ENCODE measurements at places on chromosomes 13 and 19. TPM values are rescaled to one million over a fixed set of nuclear protein-coding genes. Genes with fewer than 3 reads are reported as not detected.
A peak's percentile ranks its signal among the peaks of the same experiment; 100 is the strongest.

DNA sequence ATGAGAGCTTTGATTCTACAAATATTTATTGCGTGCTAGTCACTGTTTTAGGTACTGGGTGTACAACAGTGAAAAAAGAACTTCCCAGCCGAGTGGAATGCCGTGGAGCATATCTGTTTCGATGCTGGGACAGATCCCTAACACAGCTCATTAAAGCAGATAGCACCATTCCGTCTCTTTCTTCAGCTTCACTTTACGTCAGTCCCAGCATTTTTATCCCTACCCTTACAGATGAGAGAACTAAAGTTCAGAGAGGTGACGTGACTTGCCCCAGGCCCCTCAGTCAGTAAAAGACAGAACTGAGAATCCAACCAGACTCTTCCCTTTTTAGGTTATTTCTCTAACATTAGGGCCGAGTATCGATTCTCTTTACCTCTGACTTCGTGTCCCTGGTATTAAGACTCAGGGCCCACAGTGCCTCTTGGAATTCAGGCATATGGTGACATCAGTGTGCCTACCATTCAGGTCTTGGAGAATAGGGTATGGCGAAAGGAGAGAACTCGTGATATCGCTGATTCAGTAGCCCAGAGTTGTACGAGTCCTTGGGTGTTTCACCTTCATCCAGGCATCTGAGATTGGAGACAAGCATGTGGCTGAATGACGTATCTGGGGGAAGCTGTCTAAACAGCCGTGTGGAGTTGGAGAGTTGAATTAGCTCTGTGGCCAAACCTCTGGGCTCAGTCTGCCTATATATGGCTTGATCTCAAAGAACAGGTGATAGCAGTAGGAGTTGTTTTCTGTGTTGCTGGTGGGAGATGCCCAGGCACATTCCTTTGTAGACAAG is 27.1 kb downstream of the ACTN4 start:
- DNase-seq, result no peak

CD177 gene
- total RNA-seq, result 354 TPM

- DNase-seq, result peak; percentile 97
Observed at GRCh38 chr19:1069009-1069779, 2.2 kb downstream of the ARHGAP45 start.

TSC22D1 gene
- total RNA-seq, result 59.6 TPM

DNA sequence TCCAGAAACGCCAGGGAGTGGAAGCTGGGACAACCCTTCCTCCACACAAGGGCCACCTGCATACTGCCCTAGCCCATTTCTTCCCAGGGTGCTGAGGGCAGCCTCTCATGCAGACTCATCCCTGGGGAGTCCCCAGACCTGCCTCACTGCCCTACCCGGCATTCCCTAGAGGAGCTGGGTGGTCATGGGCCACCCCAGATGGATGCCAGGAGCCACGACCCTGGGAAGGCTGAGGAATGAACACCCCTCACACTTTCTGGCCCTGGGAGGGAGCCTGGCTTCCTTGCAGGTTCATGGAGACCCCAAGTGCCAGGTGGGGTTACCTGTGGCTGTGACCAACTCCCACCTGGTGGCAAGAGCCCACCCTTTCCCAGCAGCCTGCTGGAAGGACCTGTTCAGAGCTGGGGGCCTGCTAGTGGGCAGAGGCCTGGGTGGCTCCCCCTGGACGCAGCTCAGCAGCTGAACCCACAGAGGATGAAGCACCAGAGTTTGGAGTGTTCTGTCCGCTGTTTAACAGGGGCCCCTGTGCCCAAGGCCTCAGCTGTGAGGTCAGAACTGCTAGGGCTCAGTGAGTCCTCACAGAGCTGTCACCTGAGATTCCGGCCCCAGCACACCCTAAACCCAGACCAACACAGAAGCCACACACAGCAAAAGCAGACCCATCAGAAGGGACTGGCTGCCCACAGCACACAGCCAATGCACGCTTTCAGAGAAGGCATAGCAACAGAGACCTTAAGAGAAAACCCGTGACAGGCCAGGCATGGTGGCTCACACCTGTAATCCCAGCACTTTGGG is 6.6 kb downstream of the ACP4 start:
- no peak for DNase-seq

DKKL1 gene
- total RNA-seq, result not detected

DNA sequence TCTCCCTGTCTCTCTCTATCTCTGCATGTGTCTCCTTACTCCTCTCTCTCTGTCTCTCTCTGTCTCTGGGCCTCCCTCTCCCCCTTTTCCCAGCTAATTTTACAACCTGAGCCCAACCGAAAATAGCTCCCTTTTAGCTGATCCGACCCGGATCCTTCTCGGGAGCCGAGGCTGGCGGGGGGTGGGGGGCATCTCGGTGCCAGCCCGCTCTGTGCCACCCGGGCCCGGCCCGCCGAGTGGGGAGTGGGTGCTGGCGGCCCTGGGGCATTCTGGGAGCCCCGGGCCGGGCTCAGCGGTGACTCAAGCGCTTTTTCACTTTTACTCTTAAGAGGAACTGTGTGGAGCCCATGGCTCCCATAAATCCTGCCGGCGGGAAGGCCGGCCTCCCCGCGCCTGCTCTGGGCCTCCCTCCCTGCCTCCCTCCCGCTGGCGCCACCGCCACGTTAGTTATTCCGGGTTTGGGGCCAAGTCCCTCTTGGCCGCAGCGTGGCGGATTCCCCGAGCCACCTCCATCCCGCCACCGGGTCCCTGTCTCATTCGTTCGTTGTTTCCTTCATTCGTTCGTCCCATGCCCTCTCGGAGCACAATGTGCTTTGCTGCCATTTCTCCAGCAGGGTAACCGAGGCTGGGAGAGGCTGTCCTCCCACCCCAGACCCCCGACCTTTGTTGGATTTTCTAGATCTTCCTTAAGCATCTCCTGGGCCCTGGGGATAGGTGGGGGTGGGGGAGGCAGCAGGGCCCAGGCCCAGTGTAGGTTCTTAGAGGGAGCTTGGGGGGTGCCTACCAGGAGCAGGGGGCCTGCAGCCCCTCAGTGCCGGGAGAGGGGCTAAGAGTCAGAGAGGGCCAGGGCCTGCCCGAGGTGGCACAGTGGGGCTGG is 3.2 kb downstream of the NFIC start:
- peak; percentile 84 for DNase-seq

- no peak for DNase-seq
Observed at GRCh38 chr13:68051910-68052309, 821.8 kb upstream of the PCDH9 start.

PDE4A gene
- 13.0 TPM for total RNA-seq

MEGF8 gene
- 22.6 TPM for total RNA-seq

GRCh38 chr13:85076343-85076742 is 722.9 kb downstream of the SLITRK6 start:
- no peak for DNase-seq

DNA sequence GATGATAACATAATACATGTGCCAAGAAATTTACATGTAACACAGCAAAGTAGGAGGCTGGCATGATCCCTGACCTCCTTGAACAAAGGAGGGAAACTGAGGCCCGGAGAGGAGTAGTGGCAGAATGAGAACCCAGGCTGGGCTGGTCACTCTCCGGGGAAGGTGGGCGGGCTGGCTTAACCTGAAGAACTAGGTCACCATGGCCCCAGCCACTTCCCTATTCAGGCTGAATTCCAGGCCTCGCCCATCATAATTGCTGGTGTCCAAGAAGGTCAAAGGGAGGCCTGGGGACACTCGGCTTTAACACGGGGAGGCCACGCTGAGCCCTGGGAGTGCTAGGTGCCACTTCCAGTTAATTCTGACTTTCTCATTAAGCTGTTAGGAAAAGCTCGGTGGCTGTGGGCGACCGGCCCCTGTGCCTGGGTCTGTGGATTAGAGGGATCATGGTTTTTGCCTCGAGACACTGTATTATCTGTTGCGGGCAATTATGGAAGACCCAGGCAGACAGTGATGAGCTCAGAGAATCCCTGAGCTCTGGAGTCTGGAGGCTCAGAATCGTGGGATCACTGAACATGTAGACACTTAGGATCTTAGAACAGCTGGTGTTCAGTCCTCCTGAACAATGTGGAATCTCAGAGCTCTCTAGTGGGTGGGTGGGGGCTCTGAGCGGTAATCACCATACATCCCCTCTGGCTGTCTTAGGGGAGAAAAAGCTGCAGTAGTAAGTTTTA is 5.0 kb upstream of the TINCR start:
- no peak for DNase-seq

RASGRP4 gene
- total RNA-seq, result 59.9 TPM

DNA sequence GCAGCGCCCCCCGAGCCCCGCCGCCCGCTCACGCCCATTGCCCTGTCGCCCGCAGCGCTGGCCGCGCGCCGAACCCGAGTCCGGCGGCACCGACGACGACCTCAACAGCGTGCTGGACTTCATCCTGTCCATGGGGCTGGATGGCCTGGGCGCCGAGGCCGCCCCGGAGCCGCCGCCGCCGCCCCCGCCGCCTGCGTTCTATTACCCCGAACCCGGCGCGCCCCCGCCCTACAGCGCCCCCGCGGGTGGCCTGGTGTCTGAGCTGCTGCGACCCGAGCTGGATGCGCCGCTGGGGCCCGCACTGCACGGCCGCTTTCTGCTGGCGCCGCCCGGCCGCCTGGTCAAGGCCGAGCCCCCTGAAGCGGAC is 518 bp downstream of the KLF2 start:
- DNase-seq, result peak; percentile 92

SRRM5 gene
- 0.40 TPM for total RNA-seq

KISS1R gene
- total RNA-seq, result not detected

GRCh38 chr13:112596235-112596634 is 8.3 kb upstream of the TUBGCP3 start:
- no peak for DNase-seq

GRCh38 chr19:13104360-13104847 is 1.7 kb upstream of the LYL1 start:
- DNase-seq, result peak; percentile 98

DNA sequence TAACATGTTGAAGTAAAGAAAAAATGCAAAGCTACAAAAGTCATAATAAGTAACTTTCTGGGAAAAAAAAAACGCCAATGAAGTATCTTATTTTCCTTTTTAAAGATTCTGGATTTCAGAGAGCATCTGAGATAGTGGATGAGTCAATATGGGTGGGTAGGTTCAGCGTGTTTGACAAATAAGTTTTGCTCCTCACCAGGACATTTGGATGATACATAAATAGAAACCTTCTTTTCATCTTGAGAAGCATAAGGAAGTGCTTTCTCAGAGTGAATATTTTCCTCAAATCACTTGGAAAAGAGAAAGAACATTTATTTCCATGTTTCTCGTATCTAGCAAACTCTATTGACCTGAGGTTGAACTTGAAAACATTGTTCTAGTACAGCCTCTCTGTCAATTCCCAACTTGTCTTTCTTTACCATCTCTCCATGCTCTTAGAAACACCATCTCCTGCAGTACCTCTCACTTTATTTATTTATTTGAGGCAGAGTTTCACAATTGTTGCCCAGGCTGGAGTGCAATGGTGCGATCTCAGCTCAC is 463.2 kb downstream of the KLF5 start:
- no peak for DNase-seq

KLK10 gene
- total RNA-seq, result not detected

- no peak for DNase-seq
Observed at GRCh38 chr13:25752957-25753551, 298.8 kb downstream of the SHISA2 start.

GRCh38 chr13:104045907-104046306 is 979.7 kb upstream of the SLC10A2 start:
- DNase-seq, result no peak

GRCh38 chr19:17184371-17184841 is 30.8 kb upstream of the USE1 start:
- peak; percentile 89 for DNase-seq

HOMER3 gene
- 120 TPM for total RNA-seq

C13orf42 gene
- not detected for total RNA-seq

MBD3L2 gene
- total RNA-seq, result not detected

DNA sequence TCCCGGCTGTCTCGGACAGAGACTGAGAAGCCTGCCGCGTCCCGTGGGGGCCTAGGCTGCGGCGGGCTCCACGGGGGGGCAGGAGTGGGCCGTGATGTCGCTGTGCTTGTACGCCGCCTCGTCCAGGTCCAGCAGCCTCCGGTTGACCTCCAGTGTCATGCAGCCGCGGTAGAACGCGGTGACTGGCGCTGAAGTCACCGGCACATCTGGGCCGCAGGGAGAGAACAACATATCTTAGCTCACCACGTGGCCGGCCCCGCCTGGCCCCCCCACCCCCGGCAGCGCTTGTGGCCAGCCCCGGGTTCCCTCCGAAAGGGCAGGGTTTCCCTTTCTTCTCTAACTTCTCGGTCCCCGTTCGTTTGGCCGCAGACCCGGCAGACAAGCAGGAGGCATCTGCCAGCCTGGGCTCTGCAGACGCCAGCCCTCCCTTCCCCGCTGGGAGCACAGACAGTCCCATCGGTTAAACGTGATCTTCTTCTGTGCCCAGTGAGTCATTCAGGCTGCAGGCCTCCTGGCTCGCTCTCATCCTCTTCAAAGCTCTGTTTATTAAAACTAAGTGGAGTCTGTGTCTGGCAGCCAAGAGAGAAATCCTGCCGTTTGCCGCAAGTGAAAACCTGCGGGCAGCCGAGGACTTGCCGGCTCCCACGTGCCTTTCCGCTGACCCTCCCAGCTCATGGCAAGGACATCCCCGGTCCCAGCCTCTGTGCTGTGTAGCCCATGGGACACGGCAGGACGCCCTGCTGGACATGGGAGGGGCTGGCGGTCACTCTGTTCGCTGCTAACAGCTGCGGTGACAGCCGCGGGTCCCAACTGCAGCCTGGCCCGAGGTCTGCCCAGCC is 42.8 kb downstream of the GAS6 start:
- DNase-seq, result peak; percentile 79

GRCh38 chr13:99174533-99175100 is 26.0 kb upstream of the UBAC2 start:
- no peak for DNase-seq

DNA sequence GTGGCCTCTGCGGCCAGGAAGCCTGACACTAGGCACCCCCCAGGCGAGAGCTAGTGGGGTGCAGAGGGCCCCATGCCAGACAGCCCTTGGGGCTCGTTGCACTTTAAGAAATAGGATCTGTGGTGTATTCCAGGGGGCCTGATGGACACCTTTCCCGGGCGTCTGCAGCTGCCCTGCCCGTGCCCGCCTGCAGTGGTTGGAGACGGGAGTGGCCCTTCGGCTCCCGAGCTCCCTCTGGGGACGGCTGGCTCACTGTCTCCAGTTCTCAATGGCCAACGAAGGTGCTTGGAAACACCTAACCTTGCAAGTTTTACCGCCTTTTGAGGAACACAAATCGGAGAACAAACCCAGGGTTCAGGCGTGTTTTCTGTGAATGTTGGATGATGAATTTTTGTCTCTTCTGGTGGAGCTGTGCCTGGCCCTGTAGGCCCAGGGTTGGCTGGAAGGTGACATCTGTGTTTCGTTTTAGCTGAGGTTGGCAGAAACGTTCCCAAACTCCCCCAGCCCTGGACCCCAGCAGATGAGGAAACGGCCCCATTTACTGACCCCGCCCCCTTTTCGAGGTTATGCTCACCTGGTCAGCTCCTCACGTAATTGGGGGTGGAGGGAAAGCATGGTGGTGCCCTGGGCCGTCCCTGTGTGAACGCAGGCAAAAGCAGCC is 17.4 kb upstream of the NPAS1 start:
- DNase-seq, result no peak

DNA sequence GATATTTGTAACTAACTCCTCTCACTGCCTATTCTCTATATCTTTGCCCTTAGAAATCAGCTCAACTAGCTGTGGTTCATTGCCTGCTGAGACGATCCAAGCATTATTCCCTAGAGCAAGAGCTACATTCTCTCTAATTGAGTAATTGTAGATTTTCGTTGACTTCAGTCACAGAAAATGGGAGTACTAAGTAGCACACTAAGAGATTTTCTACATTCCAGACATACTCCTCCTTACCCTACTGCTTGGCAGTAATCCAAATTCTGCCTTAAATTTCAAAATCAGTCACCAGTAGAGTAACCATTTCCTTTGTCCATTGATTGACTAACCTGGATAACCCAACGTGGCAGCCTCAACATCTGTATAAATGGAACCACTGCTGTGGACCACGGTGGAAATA is 1786.8 kb downstream of the SLITRK5 start:
- no peak for DNase-seq

GRCh38 chr19:53872762-53873161 is 5.1 kb downstream of the MYADM start:
- no peak for DNase-seq

PBX4 gene
- total RNA-seq, result 11.4 TPM

Measured in spleen (tissue), 13 donors.